ENCODE measurements at places on chromosomes 7 and 10.

DNA sequence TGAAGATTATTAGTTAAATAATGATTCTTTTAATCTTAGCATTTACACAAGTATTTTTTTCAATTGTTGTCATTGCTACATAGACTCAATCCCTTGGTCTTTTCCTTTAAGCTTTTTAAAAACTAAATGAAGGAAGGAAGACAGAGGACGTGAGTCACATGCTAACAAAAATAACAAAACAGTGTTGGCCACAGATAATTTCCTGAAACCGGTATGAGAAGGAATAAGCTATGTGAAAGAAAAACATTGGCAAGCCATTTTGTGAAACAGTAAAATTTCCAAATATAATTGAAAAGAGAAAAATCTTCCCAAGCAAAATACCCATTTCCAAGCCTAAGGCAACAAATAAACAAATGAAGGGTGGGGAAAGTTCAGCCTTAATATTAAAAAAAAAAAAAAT, 223.0 kb downstream of the AHR start:
- DNase-seq: no peak

- no peak for DNase-seq
Observed at GRCh38 chr10:75021379-75022249, 89.8 kb upstream of the SAMD8 start.

- no peak for DNase-seq
Observed at GRCh38 chr7:47539398-47540052, 42.4 kb downstream of the TNS3 start.

DNA sequence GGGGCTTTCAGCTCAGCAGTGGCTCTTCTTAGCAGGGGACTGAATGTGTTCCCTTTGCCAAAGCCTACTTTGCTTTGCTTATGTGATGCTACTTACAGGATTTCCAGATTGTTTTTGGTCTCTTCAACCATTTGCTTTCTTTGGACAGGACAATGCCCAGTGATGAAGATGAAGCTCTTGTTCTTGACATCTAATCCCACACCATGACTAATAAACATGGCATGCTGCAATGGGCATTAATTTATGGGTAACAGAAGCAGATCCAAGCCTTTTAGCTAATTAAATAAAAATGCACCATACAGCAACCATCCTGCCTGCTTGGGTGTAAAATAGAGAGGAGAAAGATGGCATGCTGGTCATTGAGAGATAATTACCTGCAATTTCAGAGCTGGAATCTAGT, 175.5 kb upstream of the ITGB1 start:
- no peak for DNase-seq

- no peak for DNase-seq
Observed at GRCh38 chr10:119029613-119030420, at the start of gene NANOS1. NANOS1 (plus strand) TSS chr10:119029714; CDS start chr10:119029802, 88 bp downstream.

DNA sequence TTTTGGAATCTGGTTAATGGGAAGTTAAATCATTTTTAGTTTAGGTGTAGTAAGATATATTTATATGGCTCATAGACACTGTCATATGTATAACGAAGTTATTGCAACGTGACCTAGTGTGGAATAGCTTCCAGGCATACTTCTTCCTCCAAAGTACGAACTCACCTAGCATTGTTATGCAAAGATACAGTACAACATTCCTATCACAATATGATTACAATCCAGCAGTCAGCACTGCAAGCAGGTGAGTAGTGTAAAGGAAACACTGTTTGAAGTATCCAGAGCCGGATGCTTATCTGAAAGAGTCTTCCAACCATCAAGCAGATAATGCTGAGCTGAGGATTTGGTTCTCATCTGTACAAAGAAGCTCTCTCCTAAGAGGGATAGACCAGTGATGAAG, 754.4 kb upstream of the IGFBP3 start:
- DNase-seq: no peak

GRCh38 chr10:87862679-87863052, 667 bp downstream of the KLLN start:
- no peak for DNase-seq

- no peak for DNase-seq
Observed at GRCh38 chr7:17038160-17038782, 156.5 kb upstream of the AGR3 start.

DNA sequence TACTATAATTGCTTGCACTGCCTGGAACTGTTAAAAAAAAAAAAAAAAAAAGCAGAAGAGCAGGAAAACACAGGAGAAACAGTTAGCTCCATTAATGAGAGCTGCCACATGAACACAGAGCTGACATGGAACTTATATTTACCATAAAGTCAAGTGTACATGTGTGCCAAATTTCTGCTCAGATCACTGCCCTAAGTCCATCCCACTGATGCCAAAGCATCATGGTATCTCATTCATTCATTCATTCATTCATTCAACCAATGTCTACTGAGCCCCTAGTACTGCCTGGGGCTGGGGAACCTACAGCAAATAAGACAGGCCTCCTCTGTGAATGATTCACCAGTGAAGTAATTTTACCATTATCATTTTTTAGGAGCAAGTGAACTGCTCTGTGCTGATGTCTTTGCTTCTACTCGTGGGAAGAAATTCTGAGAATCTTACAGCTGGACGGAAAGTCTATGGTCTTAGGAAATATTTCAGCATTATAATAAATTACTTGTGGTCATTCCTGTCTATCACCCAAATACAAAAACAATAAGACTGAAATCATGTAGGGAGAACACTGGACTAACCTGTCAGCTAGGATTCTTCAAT, 58.8 kb upstream of the ABLIM1 start:
- DNase-seq: no peak

GRCh38 chr7:76430836-76431235, 6.1 kb downstream of the ZP3 start:
- no peak for DNase-seq

DNA sequence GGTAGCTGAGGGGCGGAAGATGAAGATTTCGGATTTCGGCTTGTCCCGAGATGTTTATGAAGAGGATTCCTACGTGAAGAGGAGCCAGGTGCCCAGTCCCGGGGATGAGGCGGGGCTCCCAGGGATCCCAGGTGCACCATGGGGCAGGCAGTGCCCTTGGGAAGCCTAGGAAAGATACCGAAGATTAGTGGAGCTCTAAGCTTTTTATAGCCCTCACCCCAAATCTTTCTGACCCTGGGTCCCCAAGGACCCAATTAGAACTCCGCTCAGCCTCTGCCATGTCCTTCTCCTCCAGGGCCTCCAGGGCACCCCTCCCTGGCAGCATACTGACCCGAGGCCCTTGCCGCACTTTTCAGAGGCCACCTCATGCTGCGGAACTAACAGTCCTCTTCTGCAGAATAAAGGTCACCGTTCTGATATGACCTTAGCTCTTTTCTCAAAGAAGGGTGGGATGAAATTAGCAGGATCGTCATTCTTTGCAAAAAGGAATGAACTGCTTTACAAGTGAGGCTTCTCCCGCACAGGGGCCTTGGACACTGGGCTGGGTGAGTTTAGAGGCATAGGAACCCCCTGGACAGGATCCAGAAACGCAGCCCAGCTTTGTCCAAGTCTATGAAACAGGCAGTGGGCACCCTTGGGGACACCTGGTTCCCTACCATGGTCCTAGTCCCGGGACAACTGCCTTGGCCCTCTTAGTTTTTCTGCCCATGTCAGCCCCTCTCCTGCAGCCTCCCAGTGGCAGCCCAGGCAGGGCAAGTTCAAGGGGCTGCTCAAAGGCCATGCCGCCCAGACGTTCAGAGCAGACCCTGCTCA, 17.9 kb upstream of the CSGALNACT2 start:
- DNase-seq: no peak

GRCh38 chr7:73391396-73391795, 42.2 kb upstream of the FZD9 start:
- no peak for DNase-seq

- DNase-seq: no peak
Observed at GRCh38 chr7:33710608-33711007, 194.7 kb upstream of the BMPER start.

DNA sequence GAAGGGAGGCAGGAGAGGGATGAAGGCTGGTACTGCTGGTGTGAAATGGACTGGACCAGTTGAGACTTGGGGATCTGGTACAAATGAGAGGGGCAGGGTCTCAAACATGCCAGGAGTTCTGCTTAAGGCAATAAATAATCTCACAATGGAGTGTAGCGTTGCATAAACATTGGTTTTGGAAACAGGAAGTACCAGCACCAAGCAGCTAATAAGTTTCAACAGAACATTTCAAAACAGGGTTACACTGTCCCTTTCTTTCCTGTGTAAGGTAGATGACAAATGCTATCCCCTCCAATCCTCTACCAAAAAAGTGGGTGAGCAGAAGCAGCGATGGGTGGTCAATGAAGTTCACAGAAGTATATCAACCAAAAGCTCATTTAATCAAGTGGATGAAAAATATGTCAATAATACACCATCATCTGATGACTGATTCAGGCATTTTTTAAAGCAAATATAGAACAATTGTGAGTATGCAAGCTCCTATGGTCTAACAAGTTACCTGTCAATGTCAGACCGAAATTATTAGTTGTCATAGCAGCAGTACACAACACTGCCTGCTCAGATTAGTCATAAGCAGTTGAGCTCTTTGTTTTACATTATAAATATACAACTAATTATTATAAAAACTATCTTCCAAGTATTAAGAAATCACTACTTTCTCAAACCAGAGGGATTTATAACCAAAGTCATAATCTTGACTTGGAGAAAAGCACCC, 220.0 kb downstream of the FAM107B start:
- no peak for DNase-seq

- no peak for DNase-seq
Observed at GRCh38 chr10:101285519-101286070, 56.3 kb upstream of the LBX1 start.

DNA sequence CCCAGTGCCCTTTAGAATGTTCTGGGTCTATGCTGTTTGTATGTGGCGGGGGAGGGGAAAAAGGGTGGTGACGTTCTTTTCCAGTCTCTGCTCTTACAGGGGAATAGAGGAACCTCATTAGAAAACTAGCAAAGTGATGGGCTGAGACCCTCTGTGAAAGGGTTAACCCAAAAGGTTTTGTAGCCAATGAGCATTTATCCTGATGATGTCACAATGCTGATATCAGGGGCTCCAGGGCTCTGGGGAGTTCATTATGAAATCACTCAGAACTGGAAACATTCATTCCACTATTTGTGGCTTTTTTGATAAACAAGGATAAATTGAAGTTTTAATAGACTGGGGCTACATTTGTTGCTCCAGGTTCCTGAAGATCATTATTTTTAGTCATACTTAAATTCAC, 71.7 kb downstream of the ARID5B start:
- DNase-seq: no peak

GRCh38 chr7:149166630-149167352, 19.5 kb downstream of the ZNF398 start:
- no peak for DNase-seq

DNA sequence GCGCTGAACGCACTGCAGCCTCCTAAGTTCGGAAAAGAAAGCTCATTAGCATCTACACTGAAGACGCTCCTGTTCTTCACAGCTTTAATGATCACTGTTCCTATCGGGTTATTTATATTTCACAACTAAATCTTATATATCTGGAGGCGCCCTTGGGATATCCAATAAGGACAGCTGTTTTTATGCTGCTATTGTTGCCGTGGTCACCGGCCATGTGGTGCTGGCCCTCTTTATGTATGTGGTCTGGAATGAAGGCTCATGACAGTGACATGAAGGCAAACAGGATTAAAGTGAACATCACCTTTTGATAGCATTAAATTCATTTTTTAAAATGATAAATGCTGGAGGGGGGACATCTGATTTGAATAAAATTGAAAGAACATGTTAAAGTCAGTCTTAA, 8.8 kb downstream of the BLVRA start:
- DNase-seq: no peak

DNA sequence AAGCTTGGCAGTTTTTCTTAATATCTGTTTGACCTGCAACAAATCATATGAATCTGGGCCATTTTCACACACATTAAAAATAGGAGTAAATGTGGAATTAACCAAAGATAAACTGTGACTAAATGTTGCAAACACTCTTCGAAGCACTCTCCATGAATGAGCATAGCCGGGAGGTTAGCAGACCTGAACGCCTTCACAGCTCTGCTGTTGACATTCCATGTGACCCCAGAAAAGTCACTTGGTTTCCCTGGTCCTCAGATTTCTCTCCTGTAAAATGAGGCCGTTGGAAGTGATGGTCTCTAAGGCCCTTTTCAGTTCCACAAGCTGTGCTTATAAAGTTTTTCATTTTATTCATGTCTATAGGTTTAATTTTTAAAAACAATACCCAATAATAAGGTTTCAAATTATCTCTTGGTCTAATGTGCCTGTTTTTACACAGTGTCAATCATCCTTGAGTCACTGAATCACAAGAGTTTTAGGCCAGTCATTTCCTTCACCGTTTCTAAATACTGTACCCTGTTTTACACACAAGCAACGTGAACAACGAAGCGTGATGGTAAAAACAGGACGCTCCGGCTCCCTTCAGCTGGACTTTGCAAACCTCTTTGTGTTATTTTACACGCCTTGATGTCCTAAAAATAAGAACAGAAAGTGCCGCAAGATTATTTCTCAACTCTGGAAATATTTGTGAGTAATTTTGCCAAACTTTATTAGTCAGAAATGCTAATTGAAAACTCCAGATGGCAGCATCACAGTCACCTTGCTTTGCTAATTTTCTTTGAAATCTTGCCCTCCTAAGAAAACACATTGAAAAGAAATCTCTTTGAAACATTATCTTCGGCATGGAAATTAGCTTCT, 38.6 kb upstream of the MET start:
- DNase-seq: no peak

DNA sequence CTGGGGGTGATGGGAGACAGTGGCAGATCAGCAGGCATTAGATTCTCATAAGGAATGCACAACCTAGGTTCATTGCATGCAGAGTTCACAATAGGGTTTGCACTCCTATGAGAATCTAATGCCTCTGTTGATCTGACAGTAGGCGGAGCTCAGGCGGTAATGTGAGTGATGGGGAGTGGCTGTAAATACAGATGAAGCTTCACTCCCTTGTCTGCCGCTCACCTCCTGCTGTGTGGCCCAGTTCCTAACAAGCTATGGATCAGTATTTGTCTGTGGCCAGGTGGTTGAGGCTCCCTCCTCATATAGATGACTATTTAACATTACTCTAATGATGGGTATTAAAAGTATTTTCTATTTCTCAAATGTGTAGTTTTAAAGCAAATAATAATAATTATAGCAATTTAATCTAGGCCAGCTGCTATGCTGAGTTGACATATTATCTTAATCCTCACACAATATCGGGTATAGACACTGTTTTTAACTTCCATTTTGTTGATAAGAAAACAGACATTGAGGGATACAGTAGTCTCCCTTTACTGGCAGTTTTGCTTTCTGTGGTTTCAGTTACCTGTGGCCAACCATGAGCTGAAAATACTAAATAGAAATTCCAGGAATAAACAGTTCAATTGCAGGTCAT, 39.9 kb downstream of the KIF20B start:
- no peak for DNase-seq

DNA sequence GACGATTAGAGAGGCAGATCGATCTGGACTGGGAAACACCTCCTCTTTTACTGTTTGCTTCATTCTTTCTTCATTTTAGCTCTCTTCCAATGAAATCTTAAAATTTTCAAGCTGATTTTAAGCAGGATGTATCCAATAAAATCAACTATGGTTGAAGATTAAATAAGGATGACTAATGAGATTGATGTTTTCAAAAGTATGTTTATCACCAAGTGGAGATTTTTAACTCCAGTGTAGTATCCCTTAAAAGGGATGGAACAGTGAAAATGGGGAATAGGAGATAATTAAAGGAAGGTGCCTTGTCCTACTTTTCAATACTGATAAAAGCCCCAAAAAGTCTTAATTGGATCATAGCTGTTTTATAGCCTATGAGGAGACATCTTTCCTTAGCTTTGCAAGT, 11.6 kb upstream of the LIPF start:
- DNase-seq: no peak

All from stimulated activated CD8-positive, alpha-beta memory T cell treated with anti-CD3 and anti-CD28 coated beads, Interleukin-2, amount 100 ng/mL, for 1 hour (primary cell).